Glomerular endothelial cell (primary cell): ENCODE measurements at places on chromosomes 5 and 9. TPM values are rescaled to one million over a fixed set of nuclear protein-coding genes. Genes with fewer than 3 reads are reported as not detected.
A peak's percentile ranks its signal among the peaks of the same experiment; 100 is the strongest.

CD72 gene
- total RNA-seq = 1.3 TPM in 1 of 2 replicates, not detected in the other

CDK5RAP2 gene
- 13.8 and 30.6 TPM in 2 replicates for total RNA-seq

EQTN gene
- total RNA-seq = not detected in 2 replicates

NDST1 gene
- total RNA-seq = 335 and 423 TPM in 2 replicates

WWC1 gene
- 2.9 and 8.5 TPM in 2 replicates for total RNA-seq

C5orf52 gene
- total RNA-seq = not detected in 2 replicates

ZBED3 gene
- total RNA-seq = 7.1 and 12.0 TPM in 2 replicates

DNA sequence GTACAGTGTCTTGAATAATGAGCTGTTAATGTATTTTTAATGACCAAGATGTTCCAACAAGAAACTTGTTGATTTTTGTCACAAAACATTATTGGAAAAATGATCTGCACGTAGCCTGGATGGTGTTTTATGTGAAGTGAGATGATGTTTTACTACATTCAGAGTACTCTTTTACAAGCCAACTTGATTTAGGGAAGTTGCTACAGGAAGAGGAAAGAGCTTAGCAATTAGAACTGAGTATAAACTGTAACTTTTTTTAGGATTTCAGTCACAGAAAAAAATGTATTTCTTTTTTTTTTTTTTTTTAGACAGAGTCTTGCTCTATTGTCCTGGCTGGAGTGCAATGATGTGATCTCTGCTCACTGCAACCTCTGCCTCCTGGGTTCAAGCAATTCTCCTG, 113.6 kb upstream of the ADRA1B start:
- DNase-seq = no peak

DNA sequence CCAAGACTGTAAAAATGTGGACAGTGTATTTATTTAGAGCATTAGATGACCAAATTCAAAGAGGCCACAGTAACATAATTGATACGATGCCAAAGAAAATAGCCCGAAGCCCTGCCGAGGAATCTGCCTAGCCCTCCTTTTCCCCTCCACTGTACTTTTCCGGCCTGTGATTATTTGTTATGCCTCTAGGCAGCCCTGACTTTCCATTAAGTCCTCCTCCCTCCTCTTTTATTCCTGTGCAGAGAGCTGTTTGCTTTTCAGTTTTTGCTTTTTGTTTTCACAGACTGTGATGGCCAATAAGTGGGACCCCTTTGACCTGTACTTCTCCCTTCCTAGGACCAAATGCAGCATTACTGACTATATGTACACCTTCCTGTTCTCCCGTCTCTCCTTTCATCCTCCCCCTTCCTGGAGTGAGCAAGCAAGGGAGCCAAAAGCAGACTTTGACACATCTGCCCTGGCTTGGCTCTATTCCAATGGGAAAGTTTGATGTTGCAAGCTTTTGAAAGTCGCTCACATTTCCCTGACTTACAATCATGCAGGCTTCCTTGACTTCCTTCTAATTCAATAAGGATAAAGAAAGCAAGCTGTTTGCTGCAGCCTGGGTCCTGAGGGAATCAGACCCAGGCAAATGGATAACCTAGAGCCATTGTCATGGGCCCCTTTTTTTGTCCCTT, 76.1 kb downstream of the NREP start:
- DNase-seq = peak; percentile 94

GRCh38 chr9:82332774-82333152, 344.2 kb downstream of the SPATA31D1 start:
- DNase-seq = no peak

DNA sequence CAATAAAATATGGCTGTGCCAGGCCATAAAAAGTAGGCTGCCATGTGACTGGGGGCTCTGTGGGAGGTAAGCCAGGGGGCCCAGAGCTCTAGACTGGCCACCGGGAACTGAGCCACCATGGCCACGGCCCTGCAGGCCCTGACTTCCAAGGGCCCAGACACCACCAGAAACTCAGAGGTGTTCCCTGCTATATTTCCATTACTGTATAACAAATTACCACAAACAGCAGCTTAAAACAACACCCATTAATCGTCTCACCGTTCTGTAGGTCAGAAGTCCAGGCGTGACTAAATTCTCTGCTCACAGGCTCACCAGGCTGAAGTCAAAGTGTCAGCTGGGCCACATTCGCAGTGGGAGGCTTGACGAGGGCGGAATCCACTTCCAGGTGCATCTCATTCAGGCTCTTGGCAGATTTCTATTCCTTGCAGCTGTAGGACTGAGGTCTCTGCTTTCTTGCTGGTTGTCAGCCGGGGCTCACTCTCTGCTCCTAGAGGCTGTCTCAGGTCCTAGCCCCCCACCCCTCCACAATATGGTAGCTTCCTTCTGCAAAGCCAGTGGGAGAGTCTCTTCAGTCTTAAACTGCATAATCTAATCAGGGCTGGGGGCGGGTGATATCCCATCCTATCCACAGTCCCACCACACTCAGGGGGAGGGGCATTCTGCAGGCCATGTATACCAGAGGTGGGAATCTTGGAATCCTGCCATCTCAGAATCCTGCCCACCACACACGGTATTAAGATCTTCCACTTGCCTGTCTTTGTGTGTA, 125.4 kb downstream of the C5orf15 start:
- DNase-seq = no peak

GRCh38 chr5:56693220-56693579, 122.1 kb upstream of the MAP3K1 start:
- no peak for DNase-seq

DNA sequence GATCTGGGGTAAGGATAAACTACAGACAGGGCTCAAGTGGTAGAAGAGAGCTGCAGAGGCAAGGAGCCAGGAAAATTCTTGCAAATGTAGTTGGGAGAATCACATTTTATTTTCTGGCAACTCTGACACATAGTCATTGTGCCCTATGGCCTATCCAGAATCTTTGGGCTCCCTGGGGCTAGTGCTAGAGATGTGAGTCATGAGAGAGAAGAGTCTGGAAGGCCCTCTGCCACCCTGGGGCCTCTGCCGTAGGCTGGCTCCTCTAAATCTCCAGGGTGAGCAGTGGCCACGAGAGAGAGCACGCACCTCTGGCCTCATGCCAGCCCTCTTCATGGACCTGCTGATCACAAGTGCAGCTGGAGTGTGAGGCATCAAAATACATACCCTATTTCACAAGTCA, 74.3 kb upstream of the SSBP2 start:
- DNase-seq = no peak
